Sigmoid colon (tissue), 7 donors: ENCODE measurements at places on chromosomes 4 and X. TPM values are rescaled to one million over a fixed set of nuclear protein-coding genes. Genes with fewer than 3 reads are reported as not detected.

- no peak for DNase-seq
- H3K36me3 ChIP-seq = no peaks in the 10 kb centered on the region
- H3K27me3 ChIP-seq = no peaks in the 10 kb centered on the region
- H3K4me1 ChIP-seq = peaks cover 6% of the 10 kb centered on the region
Observed at GRCh38 chr4:41661442-41662076, 87.0 kb downstream of the PHOX2B start.

DNA sequence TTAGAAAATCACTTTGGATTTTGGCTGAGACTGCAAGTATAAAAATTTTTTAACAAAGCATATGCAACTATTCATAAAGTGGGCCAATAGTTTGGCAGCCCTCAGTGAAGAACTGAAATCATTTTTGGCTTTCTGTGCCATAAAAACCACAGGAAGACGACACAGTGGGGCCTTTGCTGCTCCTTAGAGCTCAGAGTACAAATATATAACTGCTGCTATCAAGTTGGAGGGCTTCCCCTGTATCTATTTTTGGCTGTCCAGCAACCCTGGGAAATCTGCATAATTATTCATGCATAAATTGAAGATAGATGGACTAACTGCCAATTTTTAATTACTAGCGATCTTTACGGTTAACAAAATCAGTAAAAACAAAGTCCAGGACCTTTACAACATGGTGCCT lies 51.5 kb upstream of the FTHL17 start:
- no peaks in the 10 kb centered on the region for H3K27me3 ChIP-seq
- no peaks in the 10 kb centered on the region for H3K36me3 ChIP-seq

Gene PDCL2
- total RNA-seq = not detected

Gene CSAG2
- total RNA-seq = not detected

DNA sequence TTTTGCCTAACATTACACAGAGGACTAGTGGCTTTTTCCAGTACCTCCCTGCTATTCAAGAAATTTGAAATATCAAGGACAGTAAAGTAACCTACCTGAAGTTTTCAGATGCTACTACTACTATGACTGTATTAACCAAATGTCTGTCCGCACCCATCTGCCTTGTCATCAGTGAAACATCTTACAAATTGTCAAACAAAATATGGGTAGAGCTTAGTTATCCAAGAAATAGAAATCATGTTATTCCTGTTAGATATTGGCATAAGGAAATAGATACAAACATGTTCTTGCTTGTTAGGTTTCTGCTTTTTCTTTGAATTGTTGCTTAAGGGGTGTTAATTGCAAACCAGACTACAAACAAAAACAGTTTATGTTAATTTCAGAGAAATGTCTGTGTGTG lies 63.9 kb downstream of the PLS3 start:
- DNase-seq = no peak
- peak overlapping the region; percentile 63 for H3K27ac ChIP-seq
- H3K4me3 ChIP-seq = no peak overlapping the region
- no peaks in the 10 kb centered on the region for H3K36me3 ChIP-seq

- no peaks in the 10 kb centered on the region for H3K4me1 ChIP-seq
- no peak for DNase-seq
- no peaks in the 10 kb centered on the region for H3K27me3 ChIP-seq
- H3K27ac ChIP-seq = no peak overlapping the region
- no peak overlapping the region for H3K4me3 ChIP-seq
Observed at GRCh38 chr4:3836406-3836755, 70.2 kb downstream of the ADRA2C start.

DNA sequence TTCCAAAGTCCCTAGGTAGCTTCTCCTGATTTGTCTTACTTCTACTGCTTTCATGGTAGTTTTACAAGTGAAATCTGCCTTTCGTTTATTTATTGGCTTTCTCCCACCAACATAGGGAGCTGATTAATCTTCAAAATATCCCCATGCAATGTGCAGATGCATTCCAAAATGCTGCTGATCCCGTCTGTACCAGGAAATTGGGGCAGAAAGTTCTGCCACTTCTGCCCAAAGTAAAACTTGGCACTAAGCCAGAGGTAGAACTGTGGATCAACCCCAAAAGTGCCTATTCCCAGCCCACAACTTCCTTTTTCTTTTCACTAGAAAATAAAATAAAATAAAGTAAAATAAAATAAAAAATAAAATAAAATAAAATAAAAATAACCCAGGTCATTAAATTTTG lies 47.3 kb upstream of the PPARGC1A start:
- H3K27me3 ChIP-seq = no peaks in the 10 kb centered on the region
- no peak overlapping the region for H3K4me3 ChIP-seq
- no peak for DNase-seq

Gene MAMLD1
- total RNA-seq = 1.6 TPM

- DNase-seq = no peak
- no peak overlapping the region for H3K27ac ChIP-seq
- H3K36me3 ChIP-seq = no peaks in the 10 kb centered on the region
- no peaks in the 10 kb centered on the region for H3K4me1 ChIP-seq
Observed at GRCh38 chrX:64571011-64571410, 175.8 kb upstream of the MTMR8 start.

DNA sequence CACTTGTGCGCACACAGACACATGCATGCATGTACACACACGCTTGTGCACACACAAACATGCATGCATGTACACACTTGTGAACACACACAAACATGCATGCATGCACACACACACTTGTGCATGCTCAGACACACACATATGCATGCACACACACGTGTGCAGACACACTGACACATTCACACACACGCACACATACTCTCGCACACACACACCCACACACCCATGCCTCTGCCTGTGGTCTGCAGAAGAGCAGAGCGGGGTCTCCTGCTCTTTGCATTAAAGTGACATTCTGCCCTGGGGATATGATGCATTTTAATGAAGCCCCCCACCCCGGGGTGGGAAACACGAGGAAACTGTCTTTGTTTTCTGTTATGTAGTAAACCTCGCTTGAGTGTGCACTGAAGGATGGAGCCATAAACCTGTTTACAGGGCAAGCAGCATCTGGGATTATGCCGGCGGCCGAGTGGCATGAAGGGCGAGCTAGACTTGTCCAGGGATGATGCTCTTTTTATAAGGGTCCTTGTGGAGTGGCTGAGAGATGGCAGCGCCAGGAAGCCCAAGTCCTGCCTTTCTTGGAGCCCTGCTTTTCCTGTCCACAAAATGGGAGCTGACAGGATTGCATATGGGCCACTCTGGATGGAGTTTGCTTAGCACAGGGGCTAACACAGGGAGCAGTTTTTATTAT lies 17.8 kb downstream of the PSAPL1 start:
- peaks cover 6% of the 10 kb centered on the region for H3K4me1 ChIP-seq
- no peaks in the 10 kb centered on the region for H3K36me3 ChIP-seq
- H3K27me3 ChIP-seq = no peaks in the 10 kb centered on the region
- DNase-seq = peak; percentile 12
- no peak overlapping the region for H3K4me3 ChIP-seq

DNA sequence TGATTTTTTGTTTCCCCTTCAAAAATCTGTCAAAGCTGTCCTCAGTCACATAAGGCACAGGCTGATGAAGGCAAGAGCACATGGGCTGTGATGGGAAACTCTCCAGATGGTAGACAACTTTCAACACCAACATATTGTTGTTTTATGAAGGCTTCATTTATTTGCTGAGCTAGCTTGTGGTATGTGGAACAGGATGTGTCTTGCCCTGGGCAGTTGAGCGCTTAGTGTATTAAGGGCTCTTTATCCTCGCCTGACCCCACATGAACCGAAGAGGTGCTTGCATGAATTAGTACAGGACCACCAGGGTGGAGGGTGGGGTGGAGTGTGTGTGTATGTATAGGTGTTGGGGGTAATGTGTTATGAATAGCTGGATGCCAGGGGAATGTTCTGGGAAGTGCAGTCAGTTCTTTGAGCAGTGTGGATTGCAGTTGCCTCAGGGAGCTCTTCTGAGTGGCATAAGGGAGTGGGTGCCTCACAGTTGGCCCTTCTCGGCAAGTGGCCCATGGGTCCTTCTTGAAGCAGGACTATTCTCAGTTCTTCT lies 103.1 kb downstream of the PHEX start:
- no peak overlapping the region for H3K4me3 ChIP-seq
- no peak for DNase-seq
- H3K4me1 ChIP-seq = peaks cover 6% of the 10 kb centered on the region
- peak overlapping the region; percentile 58 for H3K27ac ChIP-seq
- no peaks in the 10 kb centered on the region for H3K36me3 ChIP-seq
